ENCODE measurements at places on chromosomes 2 and 18.

GRCh38 chr2:67824186-67824585 is 238.6 kb downstream of the C1D start:
- no peak for DNase-seq

GRCh38 chr2:203361922-203362321 is 33.7 kb downstream of the ABI2 start:
- DNase-seq = no peak

GRCh38 chr2:207166039-207166348 is 246 bp upstream of the KLF7 start:
- DNase-seq = peak; percentile 100

- no peak for DNase-seq
These were observed 129.6 kb downstream of the CELF4 start for GRCh38 chr18:37435996-37436395.

- peak; percentile 86 for DNase-seq
These were observed 216.4 kb upstream of the OSR1 start for GRCh38 chr2:19574778-19575260.

GRCh38 chr2:173881461-173881860 is 83.7 kb downstream of the SP3 start:
- no peak for DNase-seq

GRCh38 chr18:3683483-3683882 is 233.5 kb downstream of the TGIF1 start:
- no peak for DNase-seq

DNA sequence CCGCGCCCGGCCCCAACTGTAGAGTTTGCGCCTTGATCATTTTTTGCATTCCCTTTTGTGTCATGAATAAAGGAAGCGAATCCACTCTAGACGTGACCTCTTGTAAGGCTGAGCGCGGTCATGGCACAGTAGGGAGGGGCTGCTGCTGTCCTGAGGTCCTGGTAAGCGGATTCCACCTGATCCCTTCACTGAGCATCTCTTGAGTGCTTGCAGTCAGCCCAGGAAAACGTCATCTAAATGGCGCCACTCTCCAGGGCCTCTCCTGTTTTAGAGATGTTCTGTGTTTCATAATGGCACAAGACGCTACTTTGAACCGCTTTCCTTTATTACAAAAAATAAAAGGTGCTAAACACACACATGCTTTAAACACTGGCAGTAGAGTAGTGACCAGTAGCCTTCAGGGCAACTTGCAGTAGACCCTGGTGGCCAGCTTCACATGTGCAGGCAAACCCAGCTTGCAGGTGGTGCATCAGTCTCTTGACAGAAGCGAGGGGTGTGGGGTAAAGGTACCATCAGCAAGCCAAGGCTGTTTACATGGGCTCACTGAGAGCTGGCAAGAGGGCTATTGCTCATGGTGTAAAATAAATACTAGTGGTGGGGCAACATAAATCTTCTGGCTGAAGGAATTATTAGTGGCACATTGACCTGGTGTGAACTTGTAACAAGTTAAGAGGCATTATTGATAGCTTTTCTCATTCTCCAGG is 43.0 kb upstream of the ACKR3 start:
- no peak for DNase-seq

GRCh38 chr2:111694700-111695101 is 189.3 kb downstream of the ANAPC1 start:
- DNase-seq = no peak

DNA sequence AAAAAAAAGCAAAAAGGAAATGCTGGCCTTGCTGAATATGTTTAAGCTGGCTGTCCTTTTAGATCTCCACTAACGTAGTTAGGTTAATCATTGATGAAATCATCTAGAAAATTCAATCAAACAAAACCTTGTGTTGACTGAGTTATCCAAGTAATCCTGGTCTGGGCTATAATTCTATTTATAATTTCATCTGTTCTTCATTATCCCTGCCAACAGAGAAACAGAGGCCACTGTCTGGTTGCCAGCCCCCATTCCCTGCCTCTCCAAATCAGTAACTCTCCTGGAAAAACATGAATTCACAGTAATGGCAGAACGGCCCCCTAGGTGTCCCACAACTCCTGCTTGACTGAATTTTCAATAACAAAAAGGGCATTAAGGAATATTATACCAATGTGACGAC is 24.6 kb downstream of the DOCK10 start:
- DNase-seq = no peak

DNA sequence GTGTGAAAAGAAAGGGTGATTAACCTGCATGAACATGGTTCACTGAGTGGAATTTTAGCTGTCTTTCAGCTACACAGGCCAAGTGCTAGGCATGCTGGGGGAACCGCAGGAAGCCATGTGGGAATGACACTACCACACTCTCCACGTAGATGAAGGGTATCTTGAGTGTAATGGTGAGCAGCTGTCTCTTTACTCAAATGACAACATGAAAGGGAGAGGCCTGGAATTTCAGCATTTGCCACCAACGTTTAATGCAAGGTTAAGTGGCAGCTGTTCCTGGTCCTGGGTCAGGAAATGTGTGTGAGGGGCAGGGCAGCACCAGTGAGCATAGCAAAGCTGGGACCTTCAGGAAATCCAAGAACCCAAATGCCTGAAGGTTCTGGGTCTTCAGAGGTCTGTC is 588.4 kb downstream of the SLC4A3 start:
- no peak for DNase-seq

DNA sequence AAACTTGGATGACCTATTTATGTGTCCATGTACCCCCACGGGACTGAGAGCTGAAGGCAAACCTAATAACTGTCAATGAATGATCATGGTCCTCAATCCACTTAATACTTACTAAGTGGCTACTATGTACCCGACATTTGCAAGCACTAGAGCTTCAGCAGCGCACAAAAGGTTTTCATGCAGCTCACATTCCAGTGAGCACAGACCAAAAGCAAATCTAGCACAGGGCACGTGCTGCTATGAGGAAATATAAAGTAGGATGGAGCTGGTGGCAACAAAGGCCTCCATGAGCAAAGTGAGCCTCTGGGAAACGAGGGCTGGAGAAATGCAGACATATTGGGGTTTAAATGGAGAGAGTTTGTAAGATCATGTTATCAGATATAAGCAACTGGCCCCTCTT is 3.5 kb downstream of the SLC40A1 start:
- DNase-seq = no peak

DNA sequence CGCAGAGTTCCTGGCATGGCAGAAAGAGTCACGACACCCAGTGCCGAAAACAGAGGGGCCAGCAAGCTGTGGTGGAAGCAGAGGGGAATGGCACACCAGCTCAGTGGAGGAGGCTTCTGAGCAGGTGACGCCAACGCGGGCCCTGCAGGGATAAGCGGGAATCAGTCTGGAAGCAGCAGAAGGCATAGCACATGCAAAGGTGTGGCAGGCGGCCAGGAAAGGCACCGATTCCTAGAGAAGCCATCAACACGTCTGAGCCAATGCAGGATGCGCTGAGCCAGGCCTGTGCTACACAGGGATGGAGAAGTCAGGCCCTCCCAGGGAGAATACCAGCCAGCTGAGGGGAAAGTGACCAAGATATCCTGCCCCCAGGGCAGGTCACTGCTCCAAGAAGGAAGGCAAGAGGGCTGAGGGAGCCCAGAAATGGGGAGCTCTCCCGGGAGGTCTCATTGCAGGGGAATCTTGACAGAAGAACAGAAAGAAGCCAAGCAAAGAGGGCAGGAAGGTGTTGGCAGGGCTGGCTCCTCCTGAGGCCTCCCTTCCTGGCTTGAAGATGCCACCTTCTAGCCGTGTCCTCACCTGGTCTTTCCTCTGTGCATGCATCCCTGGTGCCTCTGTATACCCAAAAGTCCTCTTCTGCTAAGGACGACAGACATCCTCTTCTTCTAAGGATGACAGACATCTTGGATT is 16.3 kb downstream of the TEX51 start:
- DNase-seq = no peak

DNA sequence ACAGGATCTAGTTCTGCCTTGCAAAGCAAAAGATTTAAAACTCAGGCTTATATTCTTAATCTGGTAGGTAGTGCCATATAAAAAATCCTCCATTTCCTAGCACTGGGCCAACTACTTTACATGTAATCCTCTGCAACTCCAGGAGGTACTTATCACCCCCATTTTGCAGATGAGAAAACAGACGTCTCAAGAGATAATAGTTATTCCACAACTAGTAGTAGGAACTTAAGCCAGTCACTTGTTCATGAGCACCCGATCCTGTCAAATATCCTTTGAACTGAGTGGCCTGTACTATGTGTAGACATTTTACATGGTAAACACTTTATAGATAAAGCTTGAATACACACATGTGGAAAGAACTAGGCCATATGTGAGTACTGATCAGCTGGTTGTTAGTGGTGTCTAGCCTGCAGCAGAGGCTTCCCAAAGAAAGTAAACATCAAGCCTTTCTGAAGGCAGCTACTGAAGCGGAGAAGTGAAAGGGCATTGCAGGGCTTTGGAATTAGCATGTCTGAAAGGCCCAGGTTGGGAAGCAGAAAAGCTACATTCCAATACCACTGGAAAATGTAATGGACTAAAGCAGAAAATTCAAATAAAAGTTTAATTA is 48.0 kb downstream of the NAB1 start:
- DNase-seq = no peak

GRCh38 chr2:118845522-118846441 is 1.7 kb downstream of the EN1 start:
- DNase-seq = no peak

GRCh38 chr2:74286725-74287124 is 56.5 kb downstream of the SLC4A5 start:
- no peak for DNase-seq

DNA sequence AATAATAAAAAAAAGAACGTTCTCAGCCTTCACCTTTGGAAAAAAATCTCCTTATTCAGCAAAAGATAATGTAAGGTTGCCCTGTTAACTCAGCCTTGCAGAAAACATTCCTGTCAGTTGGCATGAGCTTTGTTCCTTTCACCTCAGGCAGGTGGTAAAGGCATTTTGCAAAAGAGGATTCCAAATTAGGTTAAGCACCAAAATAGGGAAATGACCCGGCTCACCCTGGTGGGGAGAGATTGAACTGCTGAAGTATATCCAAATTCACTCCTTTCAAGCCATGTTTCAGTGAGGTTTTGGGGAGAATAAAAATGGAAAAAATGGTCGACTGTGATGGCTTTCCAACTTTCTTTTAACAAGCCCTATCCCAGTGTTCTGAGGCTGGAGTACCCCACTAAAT is 1988.8 kb upstream of the PIK3C3 start:
- DNase-seq = no peak

DNA sequence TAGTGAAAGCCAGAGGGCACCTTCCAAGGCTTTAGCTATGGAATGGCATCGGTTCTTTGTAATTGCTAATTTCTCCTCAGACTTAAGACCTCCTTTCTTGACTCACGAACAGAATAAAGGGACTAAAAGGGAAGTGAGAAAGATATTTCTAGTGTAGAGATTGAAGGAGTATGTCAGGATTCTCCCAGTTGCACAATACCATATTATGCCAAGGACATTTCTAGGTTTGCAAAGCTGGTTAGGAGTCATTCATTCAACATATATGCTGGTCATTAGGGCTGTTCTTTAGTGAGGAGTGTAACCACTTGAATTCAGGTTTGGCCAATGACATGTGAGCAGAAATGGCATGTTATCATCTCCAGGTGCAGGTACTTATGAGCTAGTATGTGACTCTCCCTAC is 7.4 kb downstream of the REEP1 start:
- no peak for DNase-seq

DNA sequence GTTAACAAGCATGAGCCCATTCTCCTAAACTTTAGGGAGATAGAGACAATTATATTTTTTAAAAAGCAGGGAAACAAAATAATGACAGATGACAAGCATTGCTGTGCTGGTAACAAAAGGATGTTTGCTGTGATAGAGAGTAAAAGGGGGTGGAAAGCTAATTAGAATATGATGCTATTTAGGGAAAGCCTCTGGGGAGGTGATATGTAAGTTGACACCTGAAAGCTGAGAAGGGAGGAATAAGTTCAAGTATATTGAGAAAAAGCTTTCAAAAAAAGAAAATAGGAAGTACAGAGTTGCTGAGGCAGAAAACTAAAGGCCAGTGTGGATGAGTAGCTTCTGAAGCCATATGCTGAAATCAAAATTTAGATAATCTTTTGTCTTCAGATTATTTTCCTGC is 565.2 kb upstream of the NRXN1 start:
- DNase-seq = no peak

DNA sequence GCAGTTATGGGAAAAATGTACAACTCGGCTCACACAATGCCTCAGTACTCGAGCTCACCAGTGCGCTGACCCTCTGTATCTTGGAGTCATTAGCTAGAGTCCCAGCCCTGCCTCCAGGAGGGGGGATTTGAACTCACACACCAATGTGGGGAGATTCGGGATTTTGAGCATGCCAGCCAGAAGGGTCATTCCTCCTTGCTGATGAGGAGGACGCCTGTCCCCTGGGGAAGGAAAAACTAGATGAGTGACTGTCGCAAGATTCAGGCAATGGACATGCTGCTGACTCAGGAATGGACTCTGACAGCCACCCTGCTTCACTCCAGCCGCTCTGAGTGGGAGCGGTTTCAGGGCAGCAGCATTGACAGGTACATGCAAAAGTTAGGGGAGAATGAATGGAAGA is 20.6 kb downstream of the FIGN start:
- DNase-seq = no peak

- DNase-seq = no peak
These were observed 1.8 kb downstream of the FBXO48 start for GRCh38 chr2:68465081-68465916.

DNA sequence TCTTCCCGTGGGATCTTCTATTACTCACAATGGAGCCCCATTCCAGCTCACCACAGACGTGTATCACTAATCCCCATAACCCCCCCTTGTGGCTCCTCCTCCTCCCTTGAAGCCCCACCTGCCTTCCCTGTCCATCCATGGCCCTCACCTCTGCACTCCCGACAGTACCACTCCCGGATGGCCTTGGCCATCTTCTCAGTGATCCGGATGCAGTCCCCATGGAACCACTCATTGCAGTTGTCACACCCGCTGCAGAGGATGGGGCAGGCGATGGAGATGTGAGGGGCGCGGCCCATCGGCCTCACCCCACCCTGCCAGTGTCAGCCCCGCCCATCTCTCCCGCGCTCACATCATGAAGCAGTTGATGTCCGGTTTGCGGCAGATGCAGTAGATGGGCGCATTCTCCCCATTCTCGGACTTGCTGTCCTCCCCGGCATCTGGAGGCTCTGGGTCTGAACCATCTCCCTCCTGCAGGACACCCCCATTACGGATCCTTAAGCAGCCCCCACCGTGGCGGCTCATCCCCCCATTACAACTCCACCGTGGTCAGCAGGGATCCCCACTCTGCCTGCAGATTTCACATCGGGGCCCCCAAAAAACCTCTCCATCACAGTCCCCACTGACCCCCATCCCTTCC is 983 bp downstream of the CXXC1 start:
- no peak for DNase-seq

DNA sequence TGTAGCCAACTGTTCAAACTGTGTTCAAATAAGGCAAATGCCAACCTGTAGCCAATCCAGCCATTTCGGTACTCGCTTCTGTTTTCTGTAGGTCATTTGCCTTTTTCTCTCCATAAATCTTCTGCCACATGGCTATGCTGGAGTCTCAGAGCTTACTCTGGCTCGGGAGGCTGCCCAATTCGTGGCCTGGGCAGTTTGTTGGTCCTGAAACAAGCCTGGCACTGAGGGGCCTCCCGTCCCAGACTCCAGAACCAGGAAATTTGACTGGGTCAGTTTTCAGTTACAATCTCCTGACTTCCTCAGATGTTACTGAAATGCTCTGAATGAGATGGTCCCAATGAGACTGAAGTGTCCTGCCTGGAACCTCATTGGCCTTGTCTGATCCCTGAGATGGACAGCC is 120.8 kb upstream of the NPAS2 start:
- no peak for DNase-seq
